ENCODE measurements at places on chromosomes 7 and 10.
A peak's percentile ranks its signal among the peaks of the same experiment; 100 is the strongest.

DNA sequence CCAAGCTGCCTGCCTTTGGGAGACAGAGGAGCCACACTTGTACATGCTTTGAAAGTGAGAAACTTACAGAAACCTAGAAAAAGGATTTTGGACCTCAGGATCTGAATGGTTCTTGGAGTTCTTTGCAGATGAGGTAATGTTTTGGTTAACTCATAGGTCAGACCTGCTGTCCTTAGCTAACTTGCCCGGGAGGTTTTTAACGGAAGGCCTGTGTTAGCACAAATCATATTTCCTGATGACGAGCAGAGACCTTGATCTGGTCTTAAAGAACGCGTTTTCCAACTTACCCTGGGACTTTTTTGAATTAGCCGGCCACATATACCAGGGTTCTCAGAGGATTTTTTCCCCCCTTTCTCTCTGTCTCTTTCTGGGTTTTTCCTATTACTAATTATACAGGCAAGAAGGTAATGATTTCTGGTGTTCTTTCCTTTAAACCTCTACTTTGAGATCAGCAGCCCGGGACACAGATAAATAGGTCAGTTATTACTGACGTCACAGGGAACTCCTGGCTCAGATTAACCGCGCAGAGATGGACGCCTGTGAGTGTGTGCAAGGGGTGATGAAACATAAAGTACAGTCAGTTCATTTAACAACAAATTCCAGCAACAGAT, 101.7 kb upstream of the KLF6 start:
- peaks cover 9% of the 10 kb centered on the region for H3K36me3 ChIP-seq
- H3K4me3 ChIP-seq = no peak overlapping the region
- no peak for DNase-seq
- H3K4me1 ChIP-seq = peaks cover 13% of the 10 kb centered on the region

GRCh38 chr7:114976666-114977065, 54.8 kb downstream of the MDFIC start:
- DNase-seq = no peak
- H3K36me3 ChIP-seq = peaks cover 37% of the 10 kb centered on the region
- no peaks in the 10 kb centered on the region for H3K27me3 ChIP-seq
- no peak overlapping the region for H3K4me3 ChIP-seq

DNA sequence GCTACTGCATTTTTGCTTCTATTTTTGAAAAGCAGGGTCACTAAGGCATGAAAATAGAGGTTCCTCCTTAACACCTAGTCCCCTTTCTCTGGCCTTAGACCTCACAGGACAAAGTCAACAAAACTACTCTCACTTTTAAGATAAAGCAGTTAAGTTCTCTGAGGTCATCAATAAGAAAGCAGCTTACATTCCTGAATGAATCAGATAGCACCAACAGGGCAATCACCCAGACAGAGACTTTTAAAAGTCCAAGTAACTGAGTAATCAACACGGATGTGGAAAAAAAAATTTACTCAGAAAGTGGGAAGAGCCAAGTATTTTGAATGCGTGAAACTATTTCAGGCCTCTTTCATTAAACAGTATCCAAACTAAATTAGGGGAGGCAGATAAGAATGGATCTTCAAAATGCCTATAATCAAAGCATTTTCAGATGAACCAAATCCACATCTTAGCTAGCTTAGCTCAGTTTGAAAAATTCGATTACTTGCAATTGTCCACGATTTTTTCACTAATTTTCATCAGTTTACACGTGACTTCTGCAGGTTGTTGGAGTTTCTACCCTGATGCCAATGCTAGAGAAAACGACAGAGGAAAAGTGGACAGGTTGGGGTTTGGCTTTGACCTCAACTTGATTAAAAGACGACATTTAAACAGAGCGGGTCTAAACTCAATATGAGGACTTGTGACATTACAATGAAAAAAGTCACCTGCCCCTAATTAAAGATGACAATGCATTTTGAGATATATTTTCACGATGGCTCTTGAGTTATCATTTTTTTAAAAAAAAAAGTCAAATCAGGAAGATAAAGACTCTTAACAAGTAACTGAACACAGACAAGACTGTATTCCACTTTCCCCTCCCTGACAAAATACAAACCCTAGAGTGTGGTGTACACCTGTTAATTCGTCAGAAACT, 1.6 kb downstream of the BEND7 start:
- H3K27ac ChIP-seq = no peak overlapping the region
- no peak for DNase-seq
- H3K36me3 ChIP-seq = no peaks in the 10 kb centered on the region
- peaks cover 69% of the 10 kb centered on the region for H3K27me3 ChIP-seq
- peak overlapping the region; percentile 52 for H3K4me3 ChIP-seq

GRCh38 chr10:116511365-116511764, 34.4 kb upstream of the PNLIP start:
- H3K36me3 ChIP-seq = no peaks in the 10 kb centered on the region
- H3K27me3 ChIP-seq = no peaks in the 10 kb centered on the region
- no peak for DNase-seq

DNA sequence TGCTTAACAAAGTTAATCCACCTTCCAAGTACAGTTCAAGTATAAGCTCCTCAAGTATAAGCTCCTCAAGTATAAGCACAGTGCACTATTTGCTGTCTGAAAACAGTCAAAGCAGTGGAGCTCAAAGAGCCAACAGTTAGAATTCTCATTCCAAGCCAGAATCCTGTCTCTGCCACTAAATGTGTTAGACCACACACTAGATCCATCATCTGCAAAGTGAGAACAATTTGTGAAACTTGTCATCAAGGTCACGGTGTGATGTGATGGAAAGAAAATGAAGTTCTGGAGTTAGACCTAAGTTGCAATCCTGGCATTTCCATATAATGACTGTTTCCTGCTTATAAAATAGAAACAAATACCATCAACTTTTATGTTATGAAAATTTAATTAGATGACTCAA, 602.5 kb downstream of the TNS3 start:
- H3K4me3 ChIP-seq = no peak overlapping the region
- H3K27ac ChIP-seq = no peak overlapping the region
- H3K36me3 ChIP-seq = no peaks in the 10 kb centered on the region
- no peaks in the 10 kb centered on the region for H3K27me3 ChIP-seq

DNA sequence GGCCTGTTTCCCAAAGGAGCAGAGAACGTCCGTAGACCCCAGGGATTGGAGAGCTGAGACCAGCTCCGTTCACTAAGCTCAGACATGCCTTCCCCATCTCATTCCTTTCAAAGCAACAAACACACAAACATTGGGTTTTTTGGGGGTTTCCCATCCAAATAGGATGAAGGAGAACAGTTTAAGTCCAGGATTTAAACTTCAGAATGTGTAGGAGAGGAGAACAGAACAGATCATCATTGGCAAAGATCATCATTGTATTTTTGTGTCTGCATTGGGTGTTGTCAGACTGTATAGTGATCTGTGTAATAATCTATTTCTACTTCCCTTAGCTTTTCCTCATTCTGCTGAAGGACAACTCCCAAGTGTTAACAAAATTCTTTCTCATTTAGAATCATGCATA, 177.9 kb downstream of the FANK1 start:
- no peak overlapping the region for H3K27ac ChIP-seq
- no peak overlapping the region for H3K4me3 ChIP-seq
- no peaks in the 10 kb centered on the region for H3K27me3 ChIP-seq
- no peaks in the 10 kb centered on the region for H3K36me3 ChIP-seq
- no peak for DNase-seq
